Skeletal muscle tissue (tissue), 5 donors: ENCODE measurements at places on chromosomes 12 and 14. TPM values are rescaled to one million over a fixed set of nuclear protein-coding genes. Genes with fewer than 3 reads are reported as not detected.

The HOXC13 gene
- not detected for total RNA-seq

The C12orf57 gene
- total RNA-seq = 205 TPM

The TCL1B gene
- 1.0 TPM for total RNA-seq

The CARMIL3 gene
- total RNA-seq = under 0.01 TPM

The TAS2R13 gene
- total RNA-seq = 4.2 TPM

The WSCD2 gene
- 5.7 TPM for total RNA-seq

The CLEC6A gene
- under 0.01 TPM for total RNA-seq

The GPR137C gene
- total RNA-seq = 1.6 TPM

The ACAD10 gene
- 18.3 TPM for total RNA-seq

The JAG2 gene
- 33.9 TPM for total RNA-seq

The CAPZA3 gene
- total RNA-seq = not detected

The ALDH1L2 gene
- total RNA-seq = 6.3 TPM

The PTPN21 gene
- total RNA-seq = 16.2 TPM

The SEC23A gene
- 126 TPM for total RNA-seq

The GPR84 gene
- total RNA-seq = not detected

The GZMB gene
- 0.52 TPM for total RNA-seq

The NFE2 gene
- total RNA-seq = 5.2 TPM
